ENCODE measurements at places on chromosomes 1 and 21. TPM values are rescaled to one million over a fixed set of nuclear protein-coding genes. Genes with fewer than 3 reads are reported as not detected.

PTPN14 gene
- 27.2 TPM for total RNA-seq

- DNase-seq: no peak
- H3K27me3 ChIP-seq: no peaks in the 10 kb centered on the region
- peaks cover 2% of the 10 kb centered on the region for H3K4me1 ChIP-seq
- no peaks in the 10 kb centered on the region for H3K36me3 ChIP-seq
- H3K4me3 ChIP-seq: no peak overlapping the region
These were observed 54.5 kb downstream of the TBCE start for GRCh38 chr1:235421751-235422150.

DNA sequence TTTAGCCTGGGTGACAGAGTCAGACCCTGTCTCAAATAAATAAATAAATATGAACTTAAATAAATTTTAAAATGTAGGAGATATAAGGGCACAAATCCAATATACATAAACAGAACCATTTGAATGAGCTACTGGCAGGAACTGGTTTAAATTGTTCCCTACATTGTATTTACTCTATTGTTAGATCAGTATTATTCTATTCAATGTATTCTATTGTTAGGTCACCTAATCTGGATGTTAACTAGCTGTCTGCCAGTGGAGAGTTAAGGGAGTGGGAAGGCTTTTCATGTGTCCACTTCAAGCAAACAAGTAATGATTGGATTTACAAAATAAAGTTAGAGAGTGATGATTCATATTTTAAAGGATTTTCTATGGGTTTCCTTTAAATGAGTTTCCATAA lies 4.9 kb upstream of the FBXO28 start:
- H3K27ac ChIP-seq: no peak overlapping the region
- no peaks in the 10 kb centered on the region for H3K4me1 ChIP-seq
- no peaks in the 10 kb centered on the region for H3K36me3 ChIP-seq
- DNase-seq: no peak

DNA sequence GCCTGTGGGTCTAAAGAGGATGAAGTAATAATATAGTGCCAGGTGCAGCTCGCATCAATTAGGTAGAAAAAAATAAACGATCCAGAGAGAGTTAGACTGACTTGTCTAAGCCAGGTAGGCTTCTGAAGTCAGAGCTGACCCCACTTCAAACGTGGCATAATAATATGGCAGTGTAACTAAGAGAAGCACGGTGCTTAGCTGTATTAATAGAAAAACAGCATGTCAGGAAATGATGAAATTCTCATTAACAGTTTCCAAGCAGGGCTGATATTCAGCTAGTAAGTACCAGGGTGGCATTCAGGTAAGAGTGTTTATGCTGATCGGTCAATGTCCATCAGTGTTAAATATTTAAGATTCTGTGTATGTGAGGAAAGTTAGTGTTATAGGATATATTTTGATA lies 145.8 kb upstream of the SAMSN1 start:
- no peak overlapping the region for H3K4me3 ChIP-seq
- no peaks in the 10 kb centered on the region for H3K4me1 ChIP-seq
- no peaks in the 10 kb centered on the region for H3K27me3 ChIP-seq

Data from ascending aorta (tissue), 2 donors.